ENCODE measurements at places on chromosomes 16 and 17.

- DNase-seq: no peak
These were observed 4.2 kb downstream of the CORO6 start for GRCh38 chr17:29618272-29619065.

DNA sequence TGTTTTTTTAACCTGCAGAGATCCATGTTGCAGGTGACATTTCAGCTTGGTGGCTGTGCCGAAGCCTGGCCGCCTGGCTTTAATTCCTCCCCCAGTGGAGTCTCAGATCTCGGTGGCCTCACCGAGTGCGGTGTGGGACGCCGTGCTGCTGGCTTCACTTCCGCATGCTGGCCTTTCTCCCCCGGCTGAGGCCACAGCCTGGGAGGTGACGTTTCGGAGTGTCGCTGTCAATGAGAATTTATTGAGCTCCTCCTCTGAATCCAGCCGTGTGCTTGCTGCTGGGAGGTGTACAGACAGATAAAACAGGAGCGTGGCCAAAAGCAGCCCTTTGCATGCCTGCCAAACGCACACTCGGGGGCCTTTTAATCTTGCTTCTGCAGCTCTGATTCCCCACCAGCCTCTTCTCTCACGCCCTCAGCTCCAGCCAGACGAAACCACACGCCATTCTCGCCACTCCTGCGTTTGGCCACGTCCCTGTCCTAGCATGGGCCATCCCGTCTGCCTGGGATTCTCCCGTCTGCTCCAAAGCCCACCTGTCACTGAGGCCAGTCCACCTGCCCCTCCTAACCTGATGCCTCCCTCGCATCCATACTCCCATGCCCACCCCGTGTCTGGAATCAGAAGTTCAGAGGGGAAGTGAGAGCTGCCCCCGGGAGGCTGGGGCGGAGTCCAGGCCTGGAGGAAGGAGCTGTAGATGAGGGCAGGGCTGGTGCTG is 3.6 kb downstream of the GSE1 start:
- DNase-seq: no peak

DNA sequence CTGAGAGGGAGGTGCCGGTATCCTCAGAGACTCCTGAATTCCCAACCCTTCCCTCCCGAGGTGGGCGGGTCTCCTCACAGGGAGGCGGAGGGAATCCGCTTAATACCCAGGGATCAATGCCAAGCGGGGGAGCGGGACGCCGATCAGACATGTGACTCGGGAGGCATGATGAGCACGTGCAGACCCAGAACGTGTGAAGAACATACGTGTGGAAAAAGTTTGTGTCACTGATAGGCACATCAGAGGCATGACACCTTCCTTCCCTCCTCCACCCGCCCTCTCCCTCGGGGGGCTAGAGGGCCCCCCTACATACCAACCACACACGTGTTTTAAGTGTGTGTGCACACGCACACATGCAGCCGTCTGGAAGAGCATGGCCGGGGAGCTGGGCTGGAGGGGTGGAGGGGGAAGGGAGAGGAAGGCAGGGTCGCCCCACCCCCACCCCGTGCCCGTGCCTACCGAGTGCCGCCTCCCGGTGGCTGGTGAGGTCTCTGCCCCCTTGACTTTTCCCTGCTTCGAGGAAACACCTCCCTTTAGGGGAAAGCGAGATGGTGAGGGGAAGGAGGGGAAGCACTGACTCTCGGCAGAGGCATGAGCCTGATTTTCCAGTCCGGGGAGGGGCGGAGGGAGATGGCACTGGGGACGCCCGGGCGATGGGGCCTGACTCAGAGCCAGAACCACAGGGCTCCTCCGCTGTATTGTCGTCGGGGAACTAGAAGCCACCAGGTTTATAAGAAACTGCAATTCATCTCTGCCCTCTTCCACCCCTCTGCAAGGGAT is 12.1 kb upstream of the TBX21 start:
- DNase-seq: no peak

- DNase-seq: no peak
These were observed 28.9 kb downstream of the ITFG1 start for GRCh38 chr16:47431960-47432359.

Data from NCI-H2171 (cell line).